ENCODE measurements at places on chromosomes 4 and X.

GRCh38 chrX:70253377-70254062, 6.5 kb downstream of the P2RY4 start:
- no peak for DNase-seq

- no peak for DNase-seq
Observed at GRCh38 chr4:16199093-16199492, 27.2 kb downstream of the TAPT1 start.

- no peak for DNase-seq
Observed at GRCh38 chrX:110175146-110175545, 142.7 kb downstream of the AMMECR1 start.

GRCh38 chr4:159503236-159504008, 400.5 kb downstream of the RAPGEF2 start:
- DNase-seq: no peak

- no peak for DNase-seq
Observed at GRCh38 chr4:34676400-34676799, 1567.9 kb downstream of the ARAP2 start.

DNA sequence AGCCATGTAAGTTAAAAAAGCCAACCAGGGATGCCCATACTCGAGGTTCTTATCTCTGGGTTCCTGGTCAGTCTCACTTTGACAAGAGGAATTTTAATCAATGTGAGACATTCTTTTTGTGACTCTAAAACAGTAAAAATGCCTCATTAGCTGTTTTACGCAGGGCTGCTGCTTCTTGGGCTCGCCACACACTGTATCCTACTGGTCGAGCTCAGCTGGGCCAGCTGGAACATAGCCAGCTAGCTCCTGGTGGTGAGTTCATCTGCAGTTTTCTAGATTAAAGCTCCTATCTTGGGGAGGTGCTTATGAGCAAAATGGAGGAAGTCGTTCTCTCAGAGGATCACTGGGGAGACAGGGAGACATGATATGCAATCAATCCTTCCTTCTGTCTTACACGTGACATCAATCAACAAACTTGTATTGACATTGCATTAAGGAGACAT, 55.9 kb upstream of the LEF1 start:
- DNase-seq: no peak

- no peak for DNase-seq
Observed at GRCh38 chr4:107902715-107903114, 28.6 kb upstream of the CYP2U1 start.

DNA sequence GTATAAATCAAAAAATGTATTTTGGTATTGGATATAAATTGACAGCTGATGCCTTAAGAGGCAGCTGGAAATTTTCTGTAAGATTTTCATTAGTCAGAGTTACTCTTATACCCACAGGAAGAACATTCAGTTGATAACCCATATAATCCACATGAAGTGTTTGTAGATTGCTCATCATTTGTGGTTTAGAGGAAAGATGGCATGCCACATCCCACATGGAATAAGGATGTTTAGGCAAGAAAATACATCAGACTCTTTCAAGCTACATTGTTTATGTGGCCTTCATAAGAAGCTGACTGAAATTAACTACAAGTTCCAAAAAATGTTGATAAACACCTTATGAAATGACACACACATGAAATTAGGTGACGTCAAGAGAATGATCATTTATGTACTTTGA, 56.6 kb downstream of the AREG start:
- no peak for DNase-seq

DNA sequence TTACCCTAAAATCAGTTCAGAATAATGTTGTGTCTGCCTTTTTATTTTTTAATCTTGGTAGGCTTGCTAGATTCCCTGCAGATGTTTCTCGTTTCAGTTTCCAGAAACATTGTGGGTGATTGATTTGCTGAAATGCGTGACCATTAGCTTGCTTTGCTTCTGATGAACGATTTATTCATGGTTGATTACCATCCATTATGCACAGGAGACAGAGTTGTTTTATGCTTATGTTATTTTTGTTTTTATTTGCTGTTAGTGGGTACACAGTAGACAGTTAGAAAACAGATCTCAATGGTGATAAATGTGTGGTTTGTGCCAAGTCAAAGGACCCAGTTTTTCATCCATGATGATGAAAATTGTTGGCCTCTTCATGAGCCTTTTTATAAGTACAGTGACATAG, 455.6 kb upstream of the BOD1L1 start:
- no peak for DNase-seq

- no peak for DNase-seq
Observed at GRCh38 chrX:14630733-14631132, 101.4 kb downstream of the GLRA2 start.

GRCh38 chr4:30538794-30539193, 181.4 kb upstream of the PCDH7 start:
- DNase-seq: no peak

DNA sequence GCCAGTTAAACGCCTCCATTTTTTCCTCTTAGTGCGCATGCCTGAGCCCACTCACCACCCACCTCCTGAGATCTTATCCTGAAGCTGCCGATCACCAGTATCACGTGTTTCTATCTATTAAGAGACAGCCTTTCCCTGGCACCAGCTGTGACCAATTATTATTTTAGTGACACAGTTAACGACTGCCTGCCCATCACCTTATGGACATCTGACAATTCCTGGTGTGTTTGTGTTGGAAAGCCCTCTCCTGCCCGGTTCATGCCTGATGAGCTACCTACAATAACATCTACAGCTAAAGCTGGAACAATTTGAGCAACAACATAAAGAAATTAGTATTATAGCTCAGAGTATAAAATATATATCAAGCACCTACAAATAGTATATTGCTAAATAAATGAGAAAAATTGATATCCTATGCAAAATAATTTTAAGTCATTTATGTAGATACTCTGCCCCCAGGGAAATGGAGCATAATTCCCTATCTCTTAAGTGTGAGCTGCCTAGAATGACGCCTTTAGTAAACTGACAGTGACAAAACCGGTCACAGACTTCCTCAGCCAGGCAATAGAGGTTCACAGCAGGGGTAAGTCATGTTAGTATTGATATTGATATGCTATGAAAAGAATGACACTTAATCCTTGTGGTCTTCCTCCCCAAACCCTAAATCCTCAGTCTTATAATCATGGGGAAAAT, 862.2 kb downstream of the TRAM1L1 start:
- no peak for DNase-seq

- no peak for DNase-seq
Observed at GRCh38 chr4:153067376-153067775, 131.3 kb downstream of the FHDC1 start.

- DNase-seq: no peak
Observed at GRCh38 chr4:98528882-98529281, 129.5 kb downstream of the TSPAN5 start.

- no peak for DNase-seq
Observed at GRCh38 chr4:176989186-176989585, 196.5 kb upstream of the VEGFC start.

DNA sequence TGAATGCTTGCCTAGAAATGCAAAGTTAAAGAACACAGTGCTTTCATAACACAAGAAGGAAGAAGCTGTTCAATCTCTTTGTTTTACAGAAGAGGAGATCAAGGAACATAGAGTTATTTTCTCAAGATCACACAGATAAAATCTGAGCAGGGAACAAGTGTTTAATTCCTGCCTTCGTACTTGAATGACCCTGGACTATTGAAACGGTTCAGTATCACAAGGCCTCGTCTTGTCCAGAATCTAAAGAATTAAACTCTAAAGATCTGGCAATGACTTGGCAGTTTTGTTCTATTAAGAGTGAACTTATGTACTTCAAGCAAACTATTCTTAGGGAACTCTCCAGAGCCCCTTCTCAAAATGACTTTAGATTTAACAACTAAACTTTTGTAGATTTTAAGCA, 97.7 kb downstream of the ANXA5 start:
- no peak for DNase-seq

DNA sequence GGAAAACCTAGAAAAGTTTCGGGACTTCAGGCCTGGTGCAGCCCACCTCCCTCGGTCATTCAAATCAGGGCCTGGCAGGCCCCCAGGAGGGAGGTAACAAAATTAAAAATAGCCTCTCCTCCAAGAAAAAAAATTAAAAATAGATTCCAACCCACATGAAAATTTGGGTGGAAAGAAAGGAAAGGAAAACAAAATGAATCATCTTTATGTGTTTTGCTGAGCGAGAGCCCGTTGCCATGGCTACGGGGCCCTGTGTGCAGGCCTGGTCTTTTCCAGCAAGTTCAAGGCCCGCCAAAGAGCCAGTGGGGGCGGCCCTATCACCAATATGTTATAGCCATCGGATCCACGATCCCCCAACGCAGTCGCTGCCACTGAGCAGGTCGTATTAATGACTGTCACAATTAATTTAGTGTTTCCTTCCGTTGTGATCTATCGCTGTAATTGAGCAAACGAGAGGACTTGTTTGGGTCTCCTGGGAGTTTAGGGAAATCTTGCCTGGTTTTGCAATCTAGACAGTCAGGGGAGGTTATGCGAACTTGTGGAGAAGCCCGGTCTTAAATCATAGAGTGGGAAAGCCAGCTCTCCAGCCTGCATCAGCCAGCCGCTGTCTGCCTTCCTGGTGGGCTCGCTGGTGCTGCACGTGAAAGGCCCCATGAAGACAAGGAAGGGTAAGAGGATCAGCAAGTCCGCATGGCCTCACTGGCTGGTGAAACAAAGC, 452.4 kb downstream of the BCOR start:
- DNase-seq: no peak
